Cortex of kidney (tissue), 1 donor: ENCODE measurements at places on chromosomes 2 and 18.

GRCh38 chr2:200741468-200742202 lies 70.1 kb upstream of the BZW1 start:
- no peak for DNase-seq

- DNase-seq = no peak
These were observed 19.5 kb downstream of the RALBP1 start for GRCh38 chr18:9494778-9495331.

DNA sequence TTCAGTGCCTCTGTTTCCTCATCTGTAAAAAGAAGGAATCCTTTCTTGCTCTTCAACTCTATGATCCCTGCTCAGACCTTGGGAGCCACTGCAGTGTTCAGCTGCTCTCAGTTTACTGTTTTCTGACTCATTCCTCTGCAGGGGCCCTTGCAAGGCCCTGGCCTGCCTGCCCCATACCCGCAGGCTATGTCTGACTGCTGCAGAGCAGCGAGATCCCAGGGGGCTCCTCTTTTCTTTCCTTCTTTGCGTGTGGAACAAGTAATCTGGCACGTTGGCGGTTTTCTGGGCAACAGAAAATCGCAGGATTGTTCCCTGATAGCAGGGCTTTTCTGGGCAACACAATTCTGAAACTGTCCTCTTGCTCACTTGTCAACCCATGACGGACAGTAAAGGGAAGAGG lies 376.0 kb downstream of the DCC start:
- no peak for DNase-seq

GRCh38 chr2:205198140-205198525 lies 484.2 kb upstream of the NRP2 start:
- DNase-seq = no peak

- no peak for DNase-seq
These were observed 71.9 kb downstream of the INPP4A start for GRCh38 chr2:98516571-98516970.

DNA sequence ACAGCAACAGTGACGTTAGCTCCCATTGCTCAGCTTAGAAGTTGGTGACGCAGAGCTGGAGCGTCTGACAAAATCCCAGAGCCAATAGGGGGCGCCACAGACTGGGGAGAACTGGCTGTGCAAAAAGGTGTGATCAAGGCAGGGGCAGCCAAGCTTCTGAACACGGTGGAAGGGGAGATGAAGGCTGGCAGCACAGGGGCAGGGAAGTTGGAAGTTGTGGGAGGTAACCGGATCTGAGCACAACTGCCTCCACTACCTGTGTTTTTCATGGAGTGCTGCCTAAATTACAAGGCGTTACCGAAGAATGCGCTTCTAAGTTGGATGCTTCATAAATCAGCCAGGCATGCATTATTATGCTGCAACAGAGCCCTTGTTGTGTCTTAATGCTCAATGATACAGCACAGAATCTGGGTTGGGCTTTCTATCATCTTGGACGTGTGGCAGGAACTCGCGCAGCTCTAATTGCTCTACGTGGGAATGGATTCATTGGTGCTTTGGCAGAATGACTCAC lies 370.0 kb downstream of the SLC4A3 start:
- DNase-seq = no peak

DNA sequence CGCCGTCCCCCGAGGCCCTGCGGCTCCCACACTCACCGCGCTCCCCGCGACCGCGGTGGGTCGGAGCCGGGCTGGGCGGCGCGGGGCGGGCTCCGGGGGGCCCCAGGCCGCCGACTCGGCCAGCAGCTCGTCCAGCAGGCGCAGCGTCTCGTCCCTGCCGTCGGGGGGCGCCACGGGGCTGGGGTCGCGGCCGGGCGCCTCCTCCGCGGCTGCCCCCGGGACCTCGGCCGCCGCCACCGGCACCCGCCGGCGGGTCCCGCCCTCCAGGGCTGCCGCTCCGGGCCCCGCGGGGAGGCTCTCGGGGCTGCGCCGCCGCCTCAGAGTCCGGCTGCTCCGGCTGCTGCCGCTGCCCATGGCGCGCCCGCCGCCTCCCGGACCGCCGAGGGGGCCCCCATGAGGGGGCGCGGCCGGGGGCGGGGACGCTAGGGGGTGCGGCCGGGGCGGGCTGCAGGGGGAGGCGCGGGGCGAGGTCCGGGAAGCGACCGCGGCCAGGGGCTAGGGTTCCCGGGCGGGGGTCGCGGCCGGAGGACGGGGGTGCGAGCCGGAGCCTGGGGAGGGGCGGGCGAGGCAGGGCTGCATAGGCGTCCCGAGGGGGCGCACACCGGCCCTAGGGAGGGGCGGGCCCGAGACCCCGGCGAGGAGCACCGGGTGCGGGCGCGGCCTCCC lies at the start of gene CYS1:
CYS1 (minus strand) TSS at position 542 of the 666 bp plus-strand sequence; CDS start at position 354, 188 bp downstream.
- DNase-seq = no peak

- DNase-seq = no peak
These were observed 153.6 kb downstream of the TDRD15 start for GRCh38 chr2:21277068-21278056.
